ENCODE measurements at places on chromosomes 7 and 10.

- DNase-seq: no peak
These were observed 168.9 kb downstream of the SLIT1 start for GRCh38 chr10:97016728-97017473.

GRCh38 chr7:70188901-70189650 lies 590.8 kb downstream of the AUTS2 start:
- no peak for DNase-seq

DNA sequence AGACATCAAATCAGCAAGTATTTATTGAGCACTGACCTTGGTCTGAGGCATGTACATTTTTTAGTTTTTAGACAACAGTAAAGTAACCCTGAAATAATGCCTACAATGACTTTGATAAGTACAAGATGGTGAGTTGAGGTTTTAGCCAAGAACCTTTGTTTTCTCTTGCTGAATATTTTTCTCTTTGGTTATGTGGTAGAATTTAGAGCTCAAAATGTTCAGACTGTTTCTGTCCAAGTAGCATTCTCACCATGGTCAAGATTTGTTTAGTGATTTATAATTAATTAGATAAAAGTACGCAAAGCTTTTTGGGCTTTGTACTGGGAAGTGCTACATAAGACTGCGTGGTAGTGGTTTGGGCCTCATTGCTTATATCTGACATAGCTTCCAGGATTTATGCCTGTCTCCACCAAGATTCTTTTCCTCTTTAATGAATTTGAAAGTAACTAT lies 102.4 kb downstream of the KAT6B start:
- no peak for DNase-seq

DNA sequence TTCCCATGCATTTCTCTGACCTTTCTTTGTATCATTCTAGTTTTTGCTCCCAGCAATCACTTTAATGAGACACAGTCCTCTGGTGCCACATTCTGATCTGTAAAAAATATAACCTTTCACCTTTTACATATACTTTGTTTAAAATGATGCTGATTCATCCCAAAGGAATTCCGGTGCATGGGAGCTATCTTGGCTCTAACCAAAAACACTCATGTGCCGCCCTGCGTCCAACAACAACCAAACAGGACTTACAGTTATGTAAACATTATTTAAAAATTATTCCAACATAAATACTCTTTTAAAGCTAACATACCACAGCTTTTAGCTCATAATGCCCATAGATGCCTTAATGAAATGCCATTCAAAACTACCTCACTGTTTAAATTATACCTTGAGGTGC lies 7.7 kb upstream of the OPALIN start:
- no peak for DNase-seq

GRCh38 chr7:40810274-40810673 lies 675.5 kb downstream of the SUGCT start:
- no peak for DNase-seq

DNA sequence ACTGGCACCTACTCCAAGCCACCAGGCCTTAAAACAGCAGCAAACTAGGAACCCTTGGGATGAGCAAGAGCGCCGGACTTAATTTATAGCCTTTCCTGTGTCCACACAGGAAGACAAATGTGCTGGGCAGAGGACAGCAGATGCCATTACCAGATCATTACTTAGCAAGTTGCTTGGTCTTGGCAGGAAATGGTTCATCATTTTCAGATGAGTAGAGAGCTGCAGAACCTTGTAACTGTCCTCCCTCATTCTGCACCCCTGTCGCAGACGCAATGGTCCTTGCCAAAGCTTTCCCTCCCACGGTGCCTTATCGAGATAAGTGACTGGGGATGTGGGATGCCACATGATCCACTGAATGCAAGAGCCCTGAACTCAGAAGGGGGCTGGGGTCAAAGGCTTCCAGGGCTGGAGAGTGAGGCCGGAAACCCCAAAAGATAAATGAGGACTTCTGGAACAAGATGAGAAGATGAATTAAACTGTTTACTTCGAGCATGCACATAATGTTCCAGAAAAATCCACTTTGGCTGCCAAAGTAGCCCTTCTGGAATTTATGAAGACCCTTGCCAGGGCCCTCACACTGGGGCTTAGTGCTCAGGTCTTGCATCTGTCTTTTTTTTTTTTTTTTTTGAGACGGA lies 145.6 kb upstream of the ZNF32 start:
- no peak for DNase-seq

DNA sequence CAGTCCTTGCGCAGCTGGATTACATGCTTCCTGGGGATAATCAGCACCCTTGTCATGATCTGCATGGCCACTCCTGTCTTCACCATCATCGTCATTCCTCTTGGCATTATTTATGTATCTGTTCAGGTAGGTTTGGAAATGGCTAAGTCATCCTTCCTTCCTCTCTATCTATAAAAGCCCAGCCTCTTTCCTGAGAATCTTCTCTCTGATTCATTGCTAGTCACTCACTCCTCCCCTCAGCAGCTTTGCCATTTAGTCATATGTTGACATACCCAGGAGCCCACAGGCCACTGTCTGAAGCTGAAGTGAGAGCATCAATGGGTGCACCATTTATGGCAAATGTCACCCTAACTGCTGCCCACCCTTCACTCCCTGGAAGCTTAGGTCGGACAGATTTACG lies 52.0 kb downstream of the ABCC2 start:
- DNase-seq: no peak

- no peak for DNase-seq
These were observed 10.6 kb upstream of the LRRC72 start for GRCh38 chr7:16515785-16516685.

GRCh38 chr7:55387062-55387965 lies 22.2 kb downstream of the LANCL2 start:
- DNase-seq: no peak

DNA sequence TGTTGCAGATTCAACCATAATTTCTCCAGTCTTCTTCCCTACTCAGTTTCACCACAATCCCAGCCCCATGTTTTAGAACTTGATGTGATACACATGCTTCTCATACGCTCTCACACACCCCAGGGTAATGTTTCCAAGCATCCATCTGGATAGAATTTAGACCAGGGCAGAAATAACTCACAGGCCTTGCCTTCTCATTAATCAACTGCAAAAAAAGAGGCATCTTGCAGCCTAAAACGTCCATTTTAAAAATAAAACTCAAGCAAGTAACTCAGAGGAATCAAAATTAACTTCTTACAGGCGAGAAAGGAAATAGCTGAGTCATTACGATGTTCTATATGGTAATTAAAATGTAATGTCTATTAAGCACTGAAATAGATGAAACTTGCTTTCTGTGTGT lies 127.2 kb upstream of the RSU1 start:
- DNase-seq: no peak

GRCh38 chr7:99099499-99100077 lies 44.3 kb downstream of the SMURF1 start:
- DNase-seq: no peak

DNA sequence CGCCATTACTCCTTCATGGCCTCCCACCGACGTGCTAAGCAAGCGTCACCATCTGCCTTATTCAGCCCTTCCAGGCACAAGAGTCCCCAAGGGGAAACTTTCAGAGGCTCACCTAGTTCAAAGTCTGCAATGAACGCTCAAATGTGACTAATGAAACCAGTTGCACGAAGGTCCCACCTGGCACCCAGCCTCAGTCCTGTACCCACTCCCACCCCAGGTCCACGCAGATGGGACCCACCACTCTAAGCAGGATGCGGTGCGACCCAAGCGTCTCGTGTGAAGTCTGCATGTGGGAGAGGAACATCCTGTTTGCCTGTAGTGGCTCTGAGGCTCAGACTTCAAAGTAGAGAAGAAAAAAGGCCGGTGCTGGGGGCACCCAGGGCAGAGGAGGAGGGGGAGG lies 40.3 kb downstream of the RGS10 start:
- peak; percentile 81 for DNase-seq

DNA sequence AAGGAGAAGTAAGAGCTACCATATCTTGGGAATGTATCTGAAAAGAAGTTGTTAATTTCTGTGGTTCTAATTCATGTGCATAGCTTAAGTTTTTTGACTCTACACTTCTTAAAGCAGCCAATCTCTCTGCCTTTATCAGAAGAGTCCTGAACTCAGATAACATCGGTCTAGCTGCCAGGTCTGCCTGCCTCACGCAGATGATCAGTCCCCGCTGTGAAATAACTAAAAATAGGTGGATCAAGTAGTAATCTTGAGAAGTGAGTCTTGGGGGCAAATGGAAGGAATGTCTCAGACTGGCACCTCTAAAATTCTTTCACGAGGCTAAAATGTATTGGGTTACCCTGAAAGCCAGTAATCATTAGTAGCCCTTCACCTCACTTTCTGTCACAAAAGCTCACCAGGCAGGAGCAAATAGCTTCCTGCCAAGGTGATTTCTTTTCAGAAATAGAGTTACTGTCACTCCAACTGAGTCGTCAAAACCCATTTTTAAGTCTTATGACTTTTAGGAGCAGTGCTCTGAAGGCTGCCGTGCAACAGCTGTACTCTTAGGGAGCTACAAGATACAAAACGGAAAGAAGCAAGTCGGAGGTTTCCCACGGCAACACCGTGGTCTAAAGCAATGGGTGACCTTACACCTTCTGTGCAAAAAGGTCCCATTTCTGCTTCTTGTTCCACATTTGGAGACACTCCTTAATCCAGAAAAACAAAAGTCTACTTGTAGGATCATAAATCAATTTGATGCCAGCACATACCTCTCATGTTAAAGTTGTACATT lies 85.2 kb downstream of the ABCB5 start:
- DNase-seq: no peak

- no peak for DNase-seq
These were observed 66.5 kb downstream of the VPS50 start for GRCh38 chr7:93298671-93299070.

- DNase-seq: no peak
These were observed 104.6 kb upstream of the KCNMA1 start for GRCh38 chr10:77742172-77742571.

DNA sequence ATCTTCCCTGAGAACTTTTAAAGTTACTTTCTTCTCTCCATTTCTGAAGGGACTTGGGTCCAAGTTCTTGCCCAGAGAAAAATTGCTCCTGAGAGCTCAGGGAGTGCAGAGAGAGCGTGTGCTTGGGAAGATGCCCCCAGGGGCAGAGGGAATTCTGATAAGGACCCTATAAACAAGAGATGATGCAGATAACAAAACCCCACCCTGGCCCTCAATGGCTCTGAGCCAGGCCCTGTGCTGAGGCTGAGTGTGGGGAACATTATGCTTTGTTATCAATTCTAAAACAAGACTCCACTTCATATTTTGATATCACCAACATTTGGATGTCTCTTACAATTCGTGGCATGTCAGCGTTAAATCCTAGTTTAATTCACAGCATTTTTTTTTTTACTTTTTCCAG lies 34.4 kb upstream of the HABP2 start:
- DNase-seq: no peak

GRCh38 chr10:77513781-77514331 lies 123.8 kb downstream of the KCNMA1 start:
- no peak for DNase-seq

- DNase-seq: no peak
These were observed 38.8 kb downstream of the CCDC6 start for GRCh38 chr10:59867590-59867989.

DNA sequence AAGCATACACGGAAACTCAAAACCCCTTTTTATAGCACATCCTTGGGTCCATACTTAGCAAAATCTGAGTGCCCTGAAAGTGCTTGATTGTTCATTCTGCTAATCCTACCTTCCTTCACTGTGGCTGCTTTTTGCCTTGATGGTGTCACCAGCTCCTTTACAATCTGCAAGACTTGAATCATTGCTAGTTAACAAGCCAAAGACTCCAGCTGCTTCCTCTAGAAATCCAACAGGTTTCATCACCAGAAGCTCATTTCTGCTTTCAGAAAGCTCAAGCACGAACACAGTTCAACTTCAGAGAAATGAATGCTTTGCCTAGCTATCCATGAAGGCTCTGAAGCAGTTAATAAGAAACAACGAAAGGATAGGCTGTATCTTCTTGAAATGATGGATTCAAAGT lies 38.0 kb downstream of the USP6NL start:
- DNase-seq: no peak

- DNase-seq: no peak
These were observed 259.0 kb downstream of the ADRA2A start for GRCh38 chr10:111335826-111336225.

DNA sequence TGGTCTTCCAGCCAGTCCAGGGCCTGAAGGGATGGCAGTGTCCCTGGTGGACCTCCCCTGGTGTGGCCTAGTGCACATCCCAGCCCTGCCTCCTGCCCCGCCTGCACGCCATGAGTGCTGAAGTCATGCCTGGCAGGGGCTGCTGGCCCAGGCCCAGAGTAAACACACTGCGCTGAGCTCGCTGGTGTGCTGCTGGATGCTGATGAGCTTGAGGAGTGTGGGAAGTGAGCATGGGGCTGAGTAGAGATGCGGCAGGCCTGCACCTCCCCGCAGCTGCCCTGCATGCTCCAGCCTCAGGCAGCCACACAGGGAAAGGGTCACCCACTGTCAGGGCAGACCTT lies 43.2 kb downstream of the HTRA1 start:
- DNase-seq: no peak

GRCh38 chr7:69743436-69743835 lies 145.2 kb downstream of the AUTS2 start:
- DNase-seq: no peak

- DNase-seq: peak; percentile 51
These were observed 17.6 kb downstream of the ZDHHC16 start for GRCh38 chr10:97463363-97464132.

- DNase-seq: no peak
These were observed 113.4 kb downstream of the POU6F2 start for GRCh38 chr7:39091145-39091544.
